ENCODE measurements at places on chromosomes 6 and 20.

- DNase-seq: no peak
Observed at GRCh38 chr6:38413102-38413800, 226.5 kb downstream of the BTBD9 start.

DNA sequence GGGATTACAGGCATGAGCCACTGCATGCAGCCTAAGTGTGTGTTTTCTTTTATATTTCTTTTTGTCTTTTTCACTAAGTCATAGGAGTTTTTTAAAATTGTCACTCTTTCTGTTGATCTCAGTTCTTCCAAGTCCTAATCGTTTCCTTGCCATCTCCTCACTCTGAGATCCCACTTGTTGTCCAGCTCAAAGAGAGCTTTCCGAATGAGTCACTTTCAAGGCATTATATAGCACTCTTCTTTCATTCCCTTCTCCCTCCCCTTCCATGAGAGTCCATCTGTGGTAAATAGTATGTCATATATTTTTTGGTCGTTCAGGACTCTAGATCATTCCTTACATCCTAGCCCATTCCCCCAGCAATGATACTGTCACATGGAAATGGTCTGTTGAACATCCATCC lies 4.3 kb downstream of the VAPB start:
- no peak for DNase-seq

- no peak for DNase-seq
Observed at GRCh38 chr6:148934539-148934938, 187.7 kb downstream of the UST start.

- no peak for DNase-seq
Observed at GRCh38 chr6:108211671-108212070, 45.8 kb downstream of the NR2E1 start.

DNA sequence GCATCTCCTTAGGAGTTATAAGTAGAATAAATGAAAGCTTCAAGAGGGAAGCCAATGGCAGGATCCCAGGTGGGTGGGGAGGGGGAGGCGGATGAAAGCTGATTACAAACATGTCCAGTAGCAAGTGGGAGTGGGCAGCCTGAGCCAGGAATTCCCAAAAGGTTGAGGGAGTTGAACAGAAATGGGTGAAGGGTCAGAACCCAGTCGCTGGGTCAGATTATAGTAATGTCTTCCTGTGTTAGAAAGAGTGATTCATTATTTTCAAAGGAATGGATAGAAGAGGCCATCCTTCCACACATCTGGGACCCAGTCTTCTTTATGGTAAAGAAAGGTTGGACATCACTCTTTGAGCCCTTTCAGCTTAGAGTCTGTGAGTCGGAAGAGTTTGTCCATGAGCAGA lies 41.0 kb upstream of the FAM50B start:
- DNase-seq: no peak

DNA sequence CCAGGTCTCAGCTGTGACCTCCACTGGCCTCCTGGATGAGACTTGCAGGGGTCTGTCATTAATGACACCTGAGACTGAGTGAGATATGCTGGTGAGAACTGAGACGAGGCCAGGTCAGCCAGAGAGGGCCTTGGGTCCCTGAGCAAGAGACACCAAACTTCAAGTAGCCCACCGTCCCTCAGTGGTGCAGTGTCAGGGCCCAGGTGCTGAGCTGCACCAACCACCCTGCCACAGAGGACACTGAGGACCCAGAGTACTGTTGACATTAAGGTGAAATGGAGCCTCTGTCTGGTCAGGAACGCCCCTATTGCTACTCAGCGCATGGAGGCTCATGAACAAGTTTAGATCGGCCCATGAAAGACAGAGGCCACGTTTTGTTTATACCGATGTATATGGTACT lies 64.1 kb upstream of the SCP2D1 start:
- DNase-seq: no peak

GRCh38 chr6:121093928-121094327 lies 240.4 kb downstream of the TBC1D32 start:
- DNase-seq: no peak

GRCh38 chr6:131212913-131213312 lies 77.6 kb downstream of the AKAP7 start:
- DNase-seq: no peak

- no peak for DNase-seq
Observed at GRCh38 chr20:61965606-61966491, 99.8 kb downstream of the TAF4 start.

DNA sequence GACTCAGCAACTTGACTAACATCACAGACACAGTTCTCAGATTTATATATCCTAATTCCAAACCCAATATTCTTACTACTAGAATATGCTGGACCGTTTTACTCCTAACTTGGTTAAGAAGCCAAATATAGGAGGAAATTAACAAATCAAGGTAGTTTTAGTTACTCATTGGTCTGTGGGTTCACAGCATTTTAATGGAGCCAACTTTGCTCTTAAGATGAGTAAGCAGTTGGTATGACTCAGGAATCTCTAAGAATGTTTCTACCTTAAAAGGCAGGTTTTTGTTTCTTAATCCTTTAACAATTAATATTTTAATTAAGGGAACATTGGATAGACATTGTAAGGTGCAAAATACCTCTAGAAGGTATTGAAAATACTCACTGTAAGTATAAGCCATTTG lies 31.6 kb downstream of the OPRM1 start:
- DNase-seq: no peak

- DNase-seq: peak; percentile 80
Observed at GRCh38 chr6:106181664-106182418, 95.7 kb downstream of the PRDM1 start.

GRCh38 chr6:108736832-108737231 lies 111.4 kb upstream of the ARMC2 start:
- no peak for DNase-seq

GRCh38 chr6:3081960-3082359 lies 13.7 kb downstream of the RIPK1 start:
- DNase-seq: no peak

DNA sequence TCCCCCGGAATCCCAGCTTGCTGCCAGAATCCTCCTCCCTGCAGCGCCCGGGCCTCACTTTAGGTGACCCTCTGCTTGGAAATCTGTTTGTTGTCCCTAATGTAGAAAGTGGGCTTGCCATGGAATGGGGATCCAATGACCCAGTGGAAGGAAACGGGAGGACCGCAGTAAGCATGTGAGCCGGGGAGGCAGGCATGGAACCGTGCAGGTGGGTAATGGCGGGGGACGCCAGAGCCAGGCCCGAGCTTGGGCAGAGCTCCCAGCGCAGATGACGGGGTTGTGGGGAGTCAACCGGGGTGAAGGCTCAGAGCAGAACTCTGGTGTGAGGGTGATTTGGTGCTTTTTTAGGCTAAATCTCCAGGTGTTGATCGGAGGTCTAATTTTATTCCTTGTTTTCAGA lies 188.3 kb downstream of the QKI start:
- no peak for DNase-seq

- DNase-seq: no peak
Observed at GRCh38 chr6:25369036-25369432, 89.9 kb downstream of the CARMIL1 start.

DNA sequence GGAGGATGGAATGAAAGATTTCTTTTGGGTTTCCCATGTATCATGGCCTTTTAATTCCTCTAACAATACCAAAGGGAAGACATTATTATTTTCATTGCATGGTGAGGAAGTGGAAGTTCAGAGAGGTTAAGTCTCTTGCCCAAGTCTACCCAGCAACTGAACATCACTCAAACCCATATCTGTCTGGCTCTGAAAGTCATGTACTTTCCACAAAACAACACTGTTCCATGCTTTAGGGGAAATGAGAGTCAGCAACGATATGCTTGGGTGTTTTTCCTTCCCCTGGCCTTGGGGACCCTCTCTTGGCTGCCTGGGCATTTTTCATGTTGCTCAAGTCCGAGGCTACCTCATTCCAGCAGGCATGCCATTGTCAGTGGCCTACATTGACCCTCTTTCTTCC lies 118.8 kb downstream of the ADTRP start:
- DNase-seq: peak; percentile 35

GRCh38 chr6:136859430-136859829 lies 37.0 kb downstream of the PEX7 start:
- DNase-seq: no peak

Measured in GM12865 (cell line).